Right lobe of liver (tissue), 6 donors: ENCODE measurements at places on chromosomes 11 and 22. TPM values are rescaled to one million over a fixed set of nuclear protein-coding genes. Genes with fewer than 3 reads are reported as not detected.

The FXYD6 gene
- 14.4 TPM for total RNA-seq

The INS gene
- total RNA-seq = not detected

The CDKN1C gene
- total RNA-seq = 3.6 TPM

The SLC22A8 gene
- total RNA-seq = not detected

- H3K4me3 ChIP-seq = no peak overlapping the region
- no peak for DNase-seq
- peaks cover 3% of the 10 kb centered on the region for H3K36me3 ChIP-seq
- no peaks in the 10 kb centered on the region for H3K4me1 ChIP-seq
- H3K27me3 ChIP-seq = no peaks in the 10 kb centered on the region
Measured at GRCh38 chr11:102208835-102209234, 98.6 kb downstream of the YAP1 start.

- DNase-seq = no peak
- H3K27me3 ChIP-seq = no peaks in the 10 kb centered on the region
- H3K27ac ChIP-seq = no peak overlapping the region
- no peaks in the 10 kb centered on the region for H3K36me3 ChIP-seq
- H3K4me3 ChIP-seq = no peak overlapping the region
- H3K4me1 ChIP-seq = no peaks in the 10 kb centered on the region
Measured at GRCh38 chr11:110059706-110060463, 33.3 kb upstream of the ZC3H12C start.

GRCh38 chr11:65855927-65856363 is 2.0 kb downstream of the CFL1 start:
- peak overlapping the region; percentile 97 for H3K4me3 ChIP-seq
- peaks cover 6% of the 10 kb centered on the region for H3K36me3 ChIP-seq
- H3K27ac ChIP-seq = no peak overlapping the region
- no peak for DNase-seq
- no peaks in the 10 kb centered on the region for H3K4me1 ChIP-seq

DNA sequence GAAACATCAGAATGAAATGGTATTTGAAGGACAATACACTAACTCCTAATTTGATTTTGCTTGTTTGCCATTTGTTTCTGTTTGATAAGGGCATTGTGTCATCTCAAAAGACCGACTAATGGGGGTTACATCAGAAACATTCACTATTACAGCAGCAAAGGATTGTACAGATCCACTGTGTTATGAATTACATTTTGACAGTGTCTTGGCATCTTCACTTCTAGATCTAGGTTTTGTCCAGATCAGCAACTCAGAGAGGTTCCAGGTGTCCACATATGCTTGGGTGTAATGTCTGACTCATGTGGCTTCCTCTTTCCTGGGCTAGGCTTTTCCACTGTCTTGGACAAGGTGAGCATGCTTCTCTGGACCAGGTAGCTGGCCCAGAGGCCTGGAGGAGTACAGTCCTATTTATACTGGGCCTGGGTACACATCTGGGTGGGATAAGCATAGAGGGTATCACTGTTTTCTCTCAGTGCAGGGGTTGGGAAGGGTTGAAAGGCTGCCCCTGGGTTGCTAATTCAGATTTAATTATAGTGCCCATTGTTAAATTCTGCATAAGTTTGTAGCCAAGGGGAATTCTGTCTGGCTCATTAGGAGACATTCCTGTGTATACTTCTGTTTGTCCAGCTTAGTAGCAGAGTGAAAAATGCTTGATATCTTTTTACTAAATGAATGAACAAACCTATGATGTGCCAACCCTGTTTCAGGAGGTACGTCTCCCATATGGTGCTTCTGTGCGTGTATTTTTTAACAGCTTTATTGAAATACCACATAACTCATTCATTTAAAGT is 23.8 kb downstream of the DDI1 start:
- no peaks in the 10 kb centered on the region for H3K4me1 ChIP-seq
- H3K36me3 ChIP-seq = no peaks in the 10 kb centered on the region
- H3K27me3 ChIP-seq = no peaks in the 10 kb centered on the region
- no peak overlapping the region for H3K4me3 ChIP-seq

DNA sequence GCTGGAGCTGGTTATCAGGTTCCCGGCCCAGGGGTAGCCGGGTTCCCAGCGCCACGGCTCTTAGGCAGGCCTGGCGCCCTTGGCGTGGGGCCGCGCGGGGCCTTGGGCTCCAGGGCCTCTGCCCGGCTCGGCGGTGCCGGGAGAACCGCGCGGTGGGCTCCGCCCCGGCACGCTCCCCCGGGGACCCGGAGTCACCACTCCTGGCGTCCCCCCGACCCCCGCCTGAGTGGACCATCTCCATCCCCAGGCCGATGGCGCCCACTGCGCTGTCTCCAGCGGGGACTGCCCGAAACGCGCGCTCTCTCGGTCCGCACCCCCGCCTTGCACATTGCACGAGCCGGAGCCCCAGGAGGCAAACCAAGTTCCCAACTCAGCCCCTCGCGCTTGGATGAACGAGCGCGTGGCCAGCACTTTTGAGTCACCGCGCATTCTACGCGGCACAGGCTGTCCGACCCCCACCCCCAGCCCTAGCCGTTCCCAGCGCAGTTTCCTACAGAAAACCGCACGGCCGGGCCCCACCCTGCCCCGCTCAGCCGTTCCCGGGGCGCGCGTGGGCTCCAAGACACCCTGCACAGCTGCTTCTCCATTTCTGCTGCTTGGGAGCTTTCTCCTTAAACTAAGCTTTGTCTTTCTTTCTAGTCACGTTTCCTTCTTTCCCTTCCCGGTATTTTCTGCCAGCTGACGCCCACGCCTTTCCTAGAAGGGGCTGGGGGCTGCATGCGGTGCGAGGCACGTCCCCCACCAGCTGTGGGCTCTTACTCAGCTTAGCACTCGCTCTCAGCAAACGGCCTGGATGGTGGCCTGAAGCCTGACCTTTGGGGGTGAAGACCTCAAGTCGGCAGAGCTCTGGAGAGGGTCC is 650 bp upstream of the CHID1 start:
- H3K36me3 ChIP-seq = no peaks in the 10 kb centered on the region
- peak overlapping the region; percentile 79 for H3K4me3 ChIP-seq
- H3K4me1 ChIP-seq = no peaks in the 10 kb centered on the region
- peak overlapping the region; percentile 89 for H3K27ac ChIP-seq
- DNase-seq = peak; percentile 46

The TMEM179B gene
- total RNA-seq = 23.9 TPM

The RAB30 gene
- total RNA-seq = 4.1 TPM

The POTEH gene
- total RNA-seq = not detected

DNA sequence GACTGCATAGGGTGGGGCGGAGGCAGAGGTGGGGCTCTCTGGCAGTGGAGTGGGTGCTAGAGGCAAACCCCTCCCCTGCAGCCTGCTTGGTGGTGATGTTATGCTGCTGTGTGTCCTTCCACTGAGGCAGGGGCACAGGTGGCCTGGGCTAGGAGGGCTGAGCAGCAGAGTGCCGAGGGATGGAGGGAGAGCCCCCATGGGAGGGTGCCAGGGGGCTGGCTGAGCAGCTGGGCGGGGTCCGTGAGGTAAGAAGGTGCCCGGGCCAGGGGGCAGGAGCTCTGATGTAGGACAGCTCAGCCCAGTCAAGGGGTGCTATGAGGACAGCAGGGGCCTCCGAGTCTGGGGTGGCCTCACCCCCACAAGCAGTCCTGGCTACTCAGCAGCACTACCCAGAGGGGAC is 4.2 kb downstream of the CLDN5 start:
- H3K27me3 ChIP-seq = no peaks in the 10 kb centered on the region
- no peak overlapping the region for H3K4me3 ChIP-seq
- no peaks in the 10 kb centered on the region for H3K4me1 ChIP-seq
- H3K36me3 ChIP-seq = no peaks in the 10 kb centered on the region
- peak; percentile 39 for DNase-seq
